ENCODE measurements at places on chromosomes 3 and 15.

- DNase-seq = no peak
These were observed 222.2 kb downstream of the EPHB1 start for GRCh38 chr3:135017003-135017893.

DNA sequence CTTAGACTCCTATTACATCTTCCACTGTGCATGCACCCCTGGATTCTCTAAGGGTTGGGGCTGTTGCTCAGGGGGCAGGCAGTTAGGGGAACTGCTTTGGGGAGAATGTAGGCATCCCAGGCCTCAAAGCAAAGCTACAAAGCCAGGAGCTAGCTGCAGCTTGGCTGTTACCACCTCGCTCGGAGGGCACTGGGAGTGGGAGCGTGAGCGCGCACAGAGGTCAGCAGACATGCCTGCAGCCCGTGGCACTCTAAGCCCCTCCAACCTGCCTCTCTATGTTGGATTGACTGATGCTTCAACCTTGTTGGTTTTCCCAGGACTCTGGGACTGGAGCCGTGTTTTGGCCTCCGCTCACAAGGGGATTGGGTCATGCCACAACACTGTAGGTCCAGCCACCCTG, 69.8 kb downstream of the CPN2 start:
- DNase-seq = no peak

GRCh38 chr3:108103886-108104797, 13.3 kb upstream of the CD47 start:
- no peak for DNase-seq

GRCh38 chr3:150251187-150252062, 156.7 kb upstream of the TSC22D2 start:
- no peak for DNase-seq

GRCh38 chr3:18334837-18335601, 90.1 kb downstream of the SATB1 start:
- DNase-seq = no peak

GRCh38 chr3:196166741-196167140, 44.5 kb downstream of the ZDHHC19 start:
- DNase-seq = no peak

DNA sequence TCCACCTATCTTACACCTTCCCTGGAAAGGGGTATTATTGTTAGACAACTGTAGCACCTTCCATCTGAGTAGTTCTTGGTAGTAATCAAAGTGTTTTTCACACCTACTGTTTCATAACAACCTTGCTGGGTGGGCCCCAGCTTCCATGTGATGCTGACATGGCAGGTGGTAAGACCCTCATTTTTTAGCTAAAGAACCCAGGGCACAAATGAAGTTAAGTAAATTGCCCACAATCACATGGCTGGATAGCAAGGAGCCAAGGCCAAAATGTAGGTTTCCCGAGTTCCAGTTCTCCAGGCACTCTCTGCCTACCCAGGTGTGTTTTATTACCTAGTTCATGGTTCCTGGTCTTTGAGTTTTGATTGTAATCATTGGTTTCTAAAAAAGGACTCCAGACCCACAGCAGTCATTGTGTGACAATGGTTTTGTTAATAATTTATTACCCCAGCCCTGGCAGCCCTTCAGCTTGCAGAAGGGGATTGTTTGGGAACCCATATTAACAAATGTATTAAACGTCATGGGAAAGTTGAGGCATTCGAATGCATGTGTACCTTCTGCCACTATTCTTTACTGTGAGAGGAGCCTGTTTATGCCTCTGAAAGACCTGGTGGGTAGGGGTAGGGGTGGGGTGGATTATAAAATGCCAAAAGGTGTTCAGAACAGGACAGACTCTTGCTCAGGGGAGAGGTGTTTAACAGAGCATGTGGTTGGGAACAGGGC, 222.2 kb upstream of the BHLHE40 start:
- DNase-seq = no peak

DNA sequence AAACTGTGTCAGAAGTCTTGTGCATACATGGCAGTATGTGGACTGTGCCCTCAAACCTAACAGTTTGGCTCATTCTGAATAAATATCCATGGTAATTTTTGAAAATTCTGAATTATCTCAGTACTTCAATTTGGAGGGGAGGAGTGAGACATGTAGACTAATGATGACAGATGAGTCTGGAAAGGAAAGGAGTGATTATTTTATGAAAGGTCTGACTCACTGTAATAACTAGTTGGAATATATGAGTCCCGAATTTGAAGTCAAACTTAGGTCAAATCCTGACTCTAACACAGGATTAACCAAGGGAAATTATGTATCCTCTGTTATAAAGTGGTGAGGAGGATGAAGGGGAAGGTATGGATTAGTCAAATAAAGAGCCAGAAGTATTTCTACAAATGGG, 38.6 kb downstream of the SUCNR1 start:
- no peak for DNase-seq

DNA sequence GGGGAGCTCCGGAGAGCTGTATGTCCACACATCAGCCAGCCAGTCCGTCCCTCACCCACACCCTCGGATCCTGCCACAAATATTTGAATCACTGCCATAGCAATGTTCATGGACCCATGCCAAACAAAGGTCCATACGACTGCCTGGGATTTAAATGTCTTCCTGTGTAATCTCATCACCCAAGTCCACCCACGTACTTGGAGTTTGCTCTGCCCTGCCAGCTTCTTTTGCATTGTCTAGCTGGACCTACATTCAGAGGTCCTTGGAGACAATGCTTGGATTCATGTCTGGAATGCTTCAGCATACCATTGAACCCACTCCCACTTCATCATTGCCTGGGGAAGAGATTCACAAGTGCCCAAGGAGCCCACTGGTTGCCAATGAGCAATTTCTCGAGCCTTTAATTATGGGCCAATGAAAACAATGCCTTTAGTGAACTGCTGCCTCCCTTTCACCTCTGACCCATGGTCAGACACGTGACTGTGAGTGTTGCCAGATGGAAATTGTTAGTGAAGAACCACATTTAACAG, 90.4 kb upstream of the PHLDB2 start:
- DNase-seq = no peak

DNA sequence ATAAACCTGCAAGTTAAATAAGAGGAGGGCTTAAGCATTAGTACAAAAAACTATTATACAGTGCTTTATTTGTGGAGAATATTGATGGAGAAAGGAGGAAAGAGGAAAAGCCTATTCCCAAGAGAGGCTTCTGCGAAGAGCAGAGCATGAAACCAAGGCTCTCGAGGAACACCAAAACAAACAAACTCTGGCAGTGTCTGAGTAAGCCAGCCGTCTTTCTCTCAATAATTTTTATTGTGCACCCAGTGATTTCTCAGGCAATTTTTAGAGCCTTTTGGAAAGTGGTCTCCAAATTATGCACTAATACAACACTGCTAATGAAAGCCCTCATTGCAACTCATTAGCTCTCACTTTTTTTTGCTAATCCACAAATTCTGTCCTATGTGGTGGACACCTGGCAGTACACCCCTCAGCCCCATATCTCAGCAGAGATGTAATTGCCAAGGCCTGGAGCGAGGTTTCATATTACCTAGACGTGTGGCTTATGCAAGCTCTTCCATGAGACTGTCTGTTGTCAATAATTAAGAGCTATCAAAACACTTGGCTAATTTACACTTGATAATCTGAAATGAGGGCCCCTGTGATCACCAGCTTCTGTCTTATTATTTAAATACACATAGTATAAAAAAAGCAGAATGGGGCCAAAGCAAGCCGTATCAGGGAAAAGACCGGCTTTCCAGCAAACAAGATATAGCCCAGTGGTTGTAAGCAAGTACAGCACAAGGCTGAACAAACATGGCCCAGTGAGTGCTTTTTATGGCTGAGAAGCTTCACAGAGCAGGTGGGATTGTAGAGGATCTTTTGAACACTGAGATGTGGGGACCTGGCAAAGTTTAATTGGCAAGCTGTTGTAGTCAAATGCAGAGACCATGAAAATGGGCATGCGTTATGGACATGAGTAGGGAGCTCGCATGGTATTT, 216.9 kb downstream of the ROBO2 start:
- no peak for DNase-seq

- no peak for DNase-seq
These were observed 31.6 kb downstream of the BDH1 start for GRCh38 chr3:197524128-197524527.

- no peak for DNase-seq
These were observed 82.3 kb downstream of the AAGAB start for GRCh38 chr15:67172172-67172571.

DNA sequence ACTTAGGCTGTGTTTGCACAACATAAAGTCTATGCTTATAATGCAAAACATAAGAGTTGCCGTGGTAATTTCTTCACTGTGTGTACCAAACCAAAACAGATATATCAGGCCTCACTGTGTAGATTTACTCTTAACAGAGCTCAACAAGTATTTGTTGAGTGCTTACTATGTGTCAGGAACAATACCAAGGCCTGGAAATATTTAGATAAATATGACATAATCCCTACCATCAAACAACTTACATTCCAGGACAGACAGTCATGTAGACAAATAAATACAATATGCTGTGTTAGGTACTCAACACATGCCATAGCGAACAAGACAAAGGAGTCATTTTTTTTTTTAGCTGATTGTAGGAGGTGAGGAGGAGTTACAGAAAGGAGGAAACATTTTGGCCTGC, 554.0 kb downstream of the NSUN3 start:
- DNase-seq = no peak

GRCh38 chr15:99143242-99143641, 38.4 kb downstream of the SYNM start:
- DNase-seq = no peak

GRCh38 chr3:28615971-28616370, 267.3 kb upstream of the AZI2 start:
- DNase-seq = no peak

GRCh38 chr15:27870320-27870719, 228.8 kb downstream of the OCA2 start:
- no peak for DNase-seq

- DNase-seq = no peak
These were observed 117.7 kb downstream of the CHCHD4 start for GRCh38 chr3:14007006-14007405.

DNA sequence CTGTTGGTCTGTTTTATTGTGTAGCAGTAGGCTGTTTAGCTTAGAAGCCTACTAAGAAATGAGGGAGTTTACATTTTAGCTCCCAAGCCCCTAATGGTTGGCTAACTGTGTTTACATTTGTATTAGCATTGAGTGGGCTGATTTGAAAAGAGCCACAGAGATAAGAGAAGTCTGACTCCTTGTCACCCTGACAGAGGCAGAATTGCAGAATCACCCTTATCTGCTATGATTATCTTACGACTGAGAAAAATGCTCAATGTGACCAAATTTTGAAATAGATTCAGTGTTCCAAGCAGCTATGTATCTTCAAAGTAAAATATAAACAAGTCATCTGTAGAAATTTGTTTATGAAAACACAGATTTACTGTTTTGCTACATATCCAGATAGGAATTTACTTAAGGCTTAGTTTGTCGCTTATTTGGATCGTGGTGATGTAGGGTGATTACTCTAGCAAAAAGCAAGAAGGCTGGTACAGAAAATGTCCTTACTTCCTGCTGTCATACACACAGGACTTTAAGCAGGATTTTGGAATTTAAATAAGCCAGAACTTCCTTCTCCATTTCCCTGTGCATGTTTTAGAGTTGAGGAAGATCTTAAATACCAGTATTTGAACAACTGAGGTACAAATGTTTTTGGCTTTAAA, 19.0 kb downstream of the SEMA6D start:
- no peak for DNase-seq

DNA sequence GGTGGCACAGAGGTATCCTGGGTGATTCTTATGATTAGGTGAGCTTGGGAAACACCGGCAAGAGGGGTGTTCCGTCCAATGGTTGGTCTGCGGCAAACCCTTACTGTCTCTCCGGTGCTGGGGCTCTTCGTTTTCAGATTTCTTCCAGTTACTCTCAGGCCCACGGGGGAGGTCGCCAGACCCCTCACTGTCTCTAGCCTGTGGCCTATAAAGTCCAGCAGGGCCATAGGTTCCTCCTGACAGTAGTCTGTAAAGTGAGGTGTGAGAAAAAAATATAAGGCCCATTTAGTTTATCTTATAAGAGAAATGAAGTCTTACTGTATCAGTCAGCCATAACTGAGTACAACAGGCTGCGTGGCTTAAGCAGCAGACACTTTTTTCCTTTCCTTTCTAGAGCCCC, 1.4 kb downstream of the ESYT3 start:
- DNase-seq = no peak

- no peak for DNase-seq
These were observed 177.0 kb downstream of the GOLIM4 start for GRCh38 chr3:167918686-167919085.

- DNase-seq = no peak
These were observed 67.2 kb downstream of the MYO9A start for GRCh38 chr15:72050700-72051099.

DNA sequence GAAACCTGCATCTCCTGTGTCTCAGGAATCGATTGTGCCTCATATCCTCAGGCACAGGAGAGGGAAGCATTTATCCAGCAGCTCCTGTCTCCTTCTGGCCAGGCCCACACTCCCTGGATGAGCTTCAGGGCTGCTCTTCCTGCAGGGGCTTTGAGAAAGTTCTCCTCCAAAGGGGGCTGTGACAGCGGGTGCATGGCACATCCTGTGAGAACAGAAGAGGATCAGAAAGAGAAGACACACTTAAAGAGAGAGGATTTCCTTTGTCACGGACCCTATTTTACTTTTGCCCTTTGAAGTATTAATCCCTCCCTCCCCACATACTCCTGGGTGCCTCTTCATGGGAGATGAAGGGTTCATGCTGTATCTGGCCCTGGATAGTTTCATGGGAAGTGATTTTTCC, 46.0 kb downstream of the MFSD1 start:
- peak; percentile 21 for DNase-seq

GRCh38 chr3:100709842-100710260, 557 bp downstream of the TFG start:
- peak; percentile 76 for DNase-seq

- DNase-seq = no peak
These were observed 15.3 kb downstream of the H1-8 start for GRCh38 chr3:129558081-129558771.

DNA sequence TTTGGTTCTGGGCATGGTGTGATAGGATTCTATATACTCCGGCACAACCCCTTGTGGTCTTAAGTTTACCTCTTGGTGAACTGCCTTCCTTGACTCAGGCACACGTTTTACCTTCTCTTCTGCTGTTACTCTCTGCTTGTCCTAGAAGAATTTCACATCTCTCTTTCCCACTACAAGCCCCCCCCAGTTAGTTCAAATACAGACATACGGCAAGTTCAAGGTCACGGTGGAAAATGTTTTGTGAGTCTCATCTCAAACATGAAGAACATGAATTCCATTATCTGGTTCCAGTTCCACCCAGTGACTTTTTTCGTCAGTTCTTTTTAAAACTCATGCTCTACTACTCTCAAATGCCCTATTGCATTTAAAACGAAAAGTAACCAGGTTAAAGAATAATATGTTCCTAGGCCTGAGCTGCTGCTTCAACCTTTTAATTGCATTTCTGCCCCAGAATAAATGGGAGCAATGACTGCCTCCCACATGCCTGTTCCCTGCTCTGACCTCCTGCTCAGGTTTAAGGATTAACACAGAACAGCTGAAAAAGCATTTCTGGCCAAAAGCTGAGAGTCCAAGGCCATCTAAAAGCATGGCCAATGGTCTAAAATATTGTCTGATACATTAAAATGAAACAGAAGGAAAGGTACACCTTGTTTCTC, 132.8 kb downstream of the OSBPL10 start:
- DNase-seq = no peak

GRCh38 chr15:69391046-69391757, 22.9 kb upstream of the KIF23 start:
- DNase-seq = no peak

All from DND-41 (cell line).